ENCODE measurements at places on chromosomes 5 and 9.

DNA sequence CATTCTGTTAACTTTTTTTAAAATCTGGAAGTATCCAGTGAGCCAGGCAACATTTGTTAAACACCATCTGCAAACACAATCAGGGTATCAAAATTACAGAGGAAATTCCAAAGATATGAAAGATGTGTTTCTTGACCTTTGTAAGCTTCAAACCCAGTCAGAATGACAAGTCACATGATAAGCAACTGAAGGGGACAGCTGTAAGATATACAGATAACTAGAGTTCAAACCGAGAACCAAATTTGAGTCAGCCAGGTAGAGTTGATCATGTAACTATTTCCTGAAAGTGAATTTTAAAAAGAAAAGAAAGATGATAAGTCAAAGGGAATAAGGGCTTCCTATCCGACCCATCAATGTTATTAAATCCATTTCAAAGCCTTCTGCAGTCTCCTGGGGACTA lies 196.2 kb downstream of the DEPDC1B start:
- no peak for DNase-seq

DNA sequence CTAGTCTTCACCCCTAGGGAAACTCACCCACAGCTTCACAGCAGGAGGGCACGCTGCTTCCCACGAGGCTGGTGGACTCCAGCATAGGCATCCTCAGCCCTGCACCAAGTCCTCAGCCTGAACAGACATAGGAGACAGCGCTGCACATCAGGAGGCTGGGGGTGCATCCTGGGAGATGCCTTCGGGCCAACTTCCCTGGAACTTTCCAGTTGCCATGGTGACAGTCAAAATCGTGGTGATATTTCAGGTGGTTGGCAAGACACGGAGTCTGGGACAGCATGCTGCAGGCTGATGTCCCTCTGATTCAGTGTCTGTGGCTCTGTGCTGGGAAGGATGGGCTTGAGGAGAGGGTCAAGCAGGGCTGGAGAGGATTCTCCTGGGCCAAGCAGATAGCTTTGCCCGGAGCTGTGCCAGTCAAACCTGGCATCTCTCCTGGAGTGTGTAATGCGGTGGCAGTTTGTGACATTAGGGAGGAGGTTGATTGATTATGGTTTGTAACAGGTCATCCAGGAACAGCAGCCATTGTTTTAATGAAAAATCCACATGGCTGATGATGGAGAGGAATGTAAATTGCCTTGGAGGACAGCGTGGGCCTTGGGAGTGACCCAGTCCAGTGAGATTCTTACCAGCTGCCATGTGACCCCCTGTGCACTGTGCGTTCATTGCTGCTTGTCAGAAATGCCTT lies 35.6 kb upstream of the SEMA4D start:
- DNase-seq, result no peak

- no peak for DNase-seq
These were observed 6.3 kb upstream of the IRX2 start for GRCh38 chr5:2757563-2758351.

DNA sequence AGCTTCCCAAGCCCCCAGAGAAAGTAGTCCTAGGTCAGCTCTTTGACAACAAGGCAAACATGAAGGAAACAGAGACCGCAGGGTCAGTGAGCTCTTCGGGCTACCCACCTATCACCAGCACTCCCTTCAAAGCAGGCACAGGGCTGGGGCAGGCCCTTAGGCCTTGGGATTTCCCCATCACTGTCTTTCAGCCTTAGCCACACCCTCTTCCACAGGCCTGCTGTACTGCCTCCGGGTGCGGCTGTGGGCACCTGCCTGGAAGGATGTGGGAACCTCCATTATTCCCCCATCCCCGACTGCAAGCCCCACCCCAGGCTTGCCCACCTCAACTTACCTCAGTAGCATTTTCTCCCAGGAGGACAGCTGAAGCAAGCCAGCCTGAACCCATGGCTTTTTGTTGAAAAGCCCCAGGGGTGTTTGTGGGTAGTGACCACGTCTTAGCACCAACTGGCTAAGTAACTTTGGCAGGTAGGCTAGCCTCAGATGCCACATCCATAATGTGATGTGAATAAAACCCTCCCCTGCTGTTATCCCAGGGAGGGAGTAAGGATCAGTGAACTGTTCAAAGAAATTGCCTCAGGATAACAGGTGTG lies 100.2 kb downstream of the PIK3R1 start:
- peak; percentile 73 for DNase-seq

DNA sequence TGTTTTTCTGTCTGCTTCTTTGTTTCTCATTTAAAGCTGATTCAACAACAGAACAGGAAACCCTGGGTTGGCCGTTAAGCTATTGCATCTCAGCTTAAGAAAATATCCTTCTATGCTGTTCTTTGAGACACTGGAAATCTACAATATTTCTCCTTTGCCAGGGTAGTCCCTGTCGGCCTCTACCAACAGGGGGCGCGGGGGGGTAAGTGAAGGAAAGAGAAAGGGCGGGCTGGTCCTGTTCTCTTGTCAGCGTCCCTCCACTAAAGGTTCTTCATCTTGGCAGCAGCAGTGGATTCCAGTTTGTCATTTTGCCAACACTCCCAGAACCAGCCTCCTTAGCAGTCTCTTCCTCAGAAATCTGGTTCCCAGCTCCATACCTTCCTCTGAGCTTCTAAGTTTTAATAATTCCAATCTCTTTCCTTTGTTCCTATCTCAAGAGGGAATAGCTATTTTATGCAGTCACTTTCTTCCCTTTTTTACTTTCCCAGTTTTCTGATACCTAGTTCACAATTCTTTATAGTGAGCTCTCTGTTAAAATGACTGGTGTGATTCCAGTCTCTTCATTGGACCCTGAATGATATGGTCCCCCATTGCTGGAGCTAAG lies 222.3 kb downstream of the GLIS3 start:
- peak; percentile 32 for DNase-seq

- DNase-seq, result peak; percentile 67
These were observed 786 bp upstream of the NTNG2 start for GRCh38 chr9:132160802-132161742.

GRCh38 chr5:130549884-130550561 lies 615.0 kb downstream of the HINT1 start:
- no peak for DNase-seq

DNA sequence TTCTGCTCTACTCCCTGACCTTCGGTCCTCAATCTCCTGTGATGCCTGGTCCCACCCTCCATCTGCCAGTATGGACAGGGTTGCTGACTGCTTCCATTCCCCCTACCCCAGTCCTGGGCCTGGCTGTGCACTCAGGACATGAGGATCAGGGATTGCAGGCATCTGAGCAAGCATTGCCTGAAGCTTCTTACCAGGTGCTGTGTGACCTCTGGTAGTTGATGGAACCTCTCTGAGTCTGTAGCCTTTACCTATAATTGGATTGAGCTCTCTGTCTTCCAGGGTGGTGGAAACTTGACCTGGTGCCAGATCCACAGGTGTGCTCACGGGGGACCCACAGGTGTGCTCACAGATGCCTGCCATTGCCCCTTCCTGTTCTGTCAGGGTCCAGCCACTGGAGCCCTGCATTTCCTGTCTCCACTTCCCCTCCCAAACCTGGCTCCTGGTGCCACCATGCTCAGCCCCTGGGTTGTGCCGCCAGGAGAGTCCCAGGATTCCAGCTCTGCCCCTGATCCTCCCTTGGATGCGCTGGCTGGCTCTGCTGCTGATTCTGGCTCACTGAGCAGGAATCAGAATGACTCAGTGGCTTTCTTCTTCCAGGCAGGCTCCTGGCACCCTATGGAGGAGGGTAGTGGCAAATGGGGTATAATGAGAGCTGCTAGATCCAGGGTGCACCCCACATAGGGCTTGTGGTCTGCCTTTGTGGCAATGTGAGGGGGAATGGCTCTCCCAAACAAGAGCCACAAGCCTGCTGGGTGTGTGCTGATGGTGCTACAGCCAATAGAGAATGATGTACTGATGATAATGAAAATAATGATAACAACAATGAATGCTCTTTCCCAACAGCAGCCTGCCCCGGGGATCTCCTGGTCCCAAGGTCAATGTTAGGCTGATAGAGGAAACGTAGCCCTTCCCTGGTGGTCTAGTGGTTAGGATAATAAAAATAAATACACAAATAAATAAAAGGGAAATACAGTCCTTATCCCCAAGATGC lies 35.2 kb upstream of the PSD2 start:
- no peak for DNase-seq

DNA sequence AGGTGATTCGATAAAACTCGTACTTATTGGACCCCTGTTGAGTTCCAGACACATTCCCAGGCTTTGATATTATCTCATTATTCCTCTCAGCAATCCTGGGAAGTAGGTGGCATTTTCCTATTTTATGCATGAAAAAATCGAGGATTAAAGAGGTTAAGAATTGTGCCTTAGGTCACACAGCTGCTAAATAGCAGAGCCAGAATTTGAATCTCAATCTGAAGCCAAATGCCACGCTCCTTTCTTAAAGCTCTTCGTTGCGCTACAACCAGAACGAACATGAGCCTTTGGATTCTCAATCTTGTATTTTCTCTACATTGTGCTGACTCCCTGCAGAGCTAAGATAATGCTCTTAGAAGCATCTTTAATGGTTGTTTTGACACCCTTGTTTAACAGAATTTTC lies 527.8 kb upstream of the TLE4 start:
- no peak for DNase-seq

- no peak for DNase-seq
These were observed 36.0 kb downstream of the SARDH start for GRCh38 chr9:133701981-133702797.

DNA sequence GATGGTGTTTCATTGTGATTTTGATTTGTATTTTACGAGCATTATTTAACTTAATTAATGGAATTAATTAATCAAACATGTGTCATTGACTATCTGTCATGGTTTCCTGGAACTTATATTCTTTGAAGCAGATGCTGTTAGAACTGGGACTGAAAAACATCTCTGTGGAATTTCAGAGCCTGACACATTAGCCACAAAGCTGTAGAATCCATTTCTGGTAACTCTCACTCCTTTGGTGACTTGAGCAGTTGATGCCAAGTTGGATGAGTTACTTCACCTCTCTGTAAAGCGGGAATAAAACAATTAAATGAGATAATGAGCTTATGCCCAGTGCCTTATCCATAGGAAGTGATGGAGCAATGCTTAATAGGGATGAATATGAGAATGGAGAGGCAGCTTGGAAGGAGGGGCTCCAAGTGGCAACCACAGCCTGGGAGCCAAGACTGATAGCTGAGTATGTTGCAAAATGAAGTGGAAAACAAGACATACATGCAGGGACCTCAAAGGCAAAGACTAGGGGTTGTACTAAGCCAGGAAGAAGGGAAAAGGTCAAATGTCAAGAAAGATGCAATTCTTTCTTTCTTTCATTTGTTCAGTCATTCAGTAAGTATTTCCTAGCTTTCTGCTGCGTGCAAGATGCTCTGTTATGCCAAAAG lies 23.1 kb upstream of the ADRA1B start:
- no peak for DNase-seq

- no peak for DNase-seq
These were observed 551.7 kb downstream of the MAT2B start for GRCh38 chr5:164057121-164057520.

- no peak for DNase-seq
These were observed 76.2 kb upstream of the ANKRD55 start for GRCh38 chr5:56309262-56309826.

DNA sequence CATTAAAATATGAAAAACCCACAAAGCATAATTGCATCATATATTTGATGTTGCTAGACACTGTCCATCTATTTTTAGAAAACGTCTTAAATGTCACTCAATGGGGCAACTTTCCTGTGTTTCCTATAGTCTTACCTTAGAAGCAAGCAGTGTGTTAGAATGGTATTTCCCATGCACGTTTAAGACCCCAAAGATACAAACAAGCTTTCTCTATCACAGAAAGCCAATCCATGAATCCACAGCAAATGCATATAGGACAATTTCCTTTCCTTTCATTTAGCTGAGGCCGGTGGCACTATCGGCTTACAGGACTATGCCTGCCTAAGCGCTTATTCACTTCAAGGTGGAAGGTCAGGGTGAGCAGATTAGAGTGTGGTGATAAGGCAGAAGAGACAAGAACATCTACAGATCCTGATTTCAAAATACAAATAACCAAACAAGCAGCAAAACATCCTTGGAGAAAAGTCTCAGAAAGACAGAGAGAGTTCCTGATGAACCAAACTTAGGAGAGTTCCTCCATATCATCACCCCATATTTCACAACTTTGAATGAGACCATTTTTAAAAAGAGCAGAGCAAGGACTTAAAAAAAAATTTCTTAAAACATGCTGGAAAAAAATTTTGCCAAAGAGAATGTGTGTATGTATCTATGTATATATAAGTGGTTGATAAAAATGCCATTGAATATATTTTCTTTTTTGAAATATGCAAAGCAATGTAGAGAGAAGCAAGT lies 57.2 kb downstream of the MEF2C start:
- no peak for DNase-seq

- DNase-seq, result no peak
These were observed 984.3 kb upstream of the TYRP1 start for GRCh38 chr9:11708899-11709298.

DNA sequence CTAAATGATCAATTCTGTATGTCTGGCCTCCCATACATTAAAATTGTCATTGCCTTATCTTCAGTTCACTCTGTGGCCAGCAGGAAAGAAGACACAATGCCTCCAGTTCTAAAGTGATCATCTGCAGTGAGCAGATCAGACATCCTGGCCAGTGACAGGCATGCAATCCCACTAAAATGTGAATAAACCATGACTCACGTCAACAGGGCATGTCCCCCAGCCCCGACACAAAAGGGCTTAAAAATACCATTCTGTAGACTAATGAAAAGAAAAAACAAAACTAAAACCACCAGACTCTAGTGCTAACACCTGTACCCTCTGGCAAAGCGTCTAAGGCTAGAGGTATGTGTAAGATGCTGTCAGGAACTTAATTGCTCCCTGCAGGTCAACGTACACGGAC lies 38.5 kb downstream of the DDX31 start:
- no peak for DNase-seq

DNA sequence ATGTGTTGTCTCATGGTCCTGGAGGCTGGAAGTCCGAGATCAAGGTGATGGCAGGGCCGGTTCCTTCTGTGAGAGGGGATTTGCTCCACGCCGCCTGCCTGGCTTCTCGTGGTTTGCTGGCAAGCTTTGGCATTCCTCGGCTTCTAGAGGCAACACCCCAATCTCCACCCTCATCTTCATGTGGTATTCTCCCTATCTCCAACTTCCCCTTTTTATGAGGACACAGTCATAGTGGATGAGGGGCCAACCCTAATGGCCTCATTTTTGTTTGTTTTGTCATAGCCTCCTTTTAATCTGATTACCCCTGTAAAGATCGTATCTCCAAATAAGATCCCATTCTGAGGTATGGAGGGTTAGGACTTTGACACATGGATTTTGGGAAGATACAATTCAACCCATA lies 41.7 kb upstream of the CLK4 start:
- no peak for DNase-seq

GRCh38 chr5:31007672-31008071 lies 185.8 kb upstream of the CDH6 start:
- no peak for DNase-seq

All from GM13977 (cell line).